Neural progenitor cell (in vitro differentiated cells): ENCODE measurements at places on chromosomes 5 and 9.
A peak's percentile ranks its signal among the peaks of the same experiment; 100 is the strongest.

DNA sequence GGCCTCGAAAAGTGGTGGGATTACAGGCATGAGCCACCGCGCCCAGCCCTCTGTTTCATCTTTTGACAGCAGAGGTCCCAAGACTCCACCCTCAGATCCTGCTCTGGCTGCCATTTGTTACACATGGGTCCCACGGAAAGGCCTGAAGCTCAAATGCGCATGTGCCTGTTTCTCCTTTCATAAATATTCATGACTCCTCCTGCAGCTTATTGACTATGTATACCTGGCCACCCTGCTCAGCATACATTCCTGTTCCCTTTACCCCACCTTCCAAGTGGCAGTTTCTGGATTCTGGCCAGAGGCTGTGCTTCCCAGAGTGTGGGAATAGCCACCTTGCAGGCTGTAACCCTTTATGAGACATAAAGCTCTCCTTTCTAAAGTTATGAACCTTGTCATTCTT, 46.5 kb downstream of the AUH start:
- no peak for DNase-seq

DNA sequence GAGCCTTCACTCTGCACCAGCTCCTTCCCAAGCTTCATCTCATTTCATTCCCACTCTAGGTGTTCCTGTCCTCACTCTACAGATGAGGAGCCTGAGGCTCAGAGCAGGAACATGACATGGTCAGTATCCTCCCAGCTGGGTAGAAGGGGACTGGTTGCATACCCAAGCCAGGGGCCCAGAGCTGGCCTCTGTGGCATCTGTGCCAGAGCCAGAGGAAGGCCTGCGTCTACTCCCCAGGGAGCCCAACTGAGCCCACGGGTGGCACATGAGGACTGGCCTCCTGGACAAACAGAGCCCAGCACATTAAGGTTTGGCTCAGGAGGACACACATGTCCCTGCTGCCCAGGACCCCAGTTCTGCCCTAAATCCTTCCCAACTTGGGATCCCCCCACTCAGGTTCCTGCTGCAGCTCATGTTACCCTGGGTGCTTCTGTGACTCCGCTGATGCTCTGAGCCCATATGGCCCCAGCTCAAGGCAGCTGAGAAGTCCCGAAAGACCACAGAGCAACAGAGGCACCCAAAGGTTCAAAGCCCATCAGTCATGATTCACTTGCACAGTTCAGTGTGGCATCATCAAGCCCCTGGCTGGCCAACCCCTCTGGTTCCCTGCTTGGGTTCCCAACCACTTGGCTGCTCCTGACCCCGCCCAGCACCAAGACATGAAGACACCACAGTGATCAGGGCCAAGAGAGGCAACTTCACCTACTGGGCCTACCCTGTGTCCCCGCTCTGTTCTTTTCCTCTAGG, 8.5 kb upstream of the NEURL1B start:
- DNase-seq, result no peak

GRCh38 chr9:121765021-121765950, 113.9 kb downstream of the DAB2IP start:
- no peak for DNase-seq

- DNase-seq, result no peak
These were observed 413.6 kb upstream of the DAP start for GRCh38 chr5:11174591-11174990.

- peak; percentile 1 for DNase-seq
These were observed 68.5 kb downstream of the LMX1B start for GRCh38 chr9:126682113-126682810.

DNA sequence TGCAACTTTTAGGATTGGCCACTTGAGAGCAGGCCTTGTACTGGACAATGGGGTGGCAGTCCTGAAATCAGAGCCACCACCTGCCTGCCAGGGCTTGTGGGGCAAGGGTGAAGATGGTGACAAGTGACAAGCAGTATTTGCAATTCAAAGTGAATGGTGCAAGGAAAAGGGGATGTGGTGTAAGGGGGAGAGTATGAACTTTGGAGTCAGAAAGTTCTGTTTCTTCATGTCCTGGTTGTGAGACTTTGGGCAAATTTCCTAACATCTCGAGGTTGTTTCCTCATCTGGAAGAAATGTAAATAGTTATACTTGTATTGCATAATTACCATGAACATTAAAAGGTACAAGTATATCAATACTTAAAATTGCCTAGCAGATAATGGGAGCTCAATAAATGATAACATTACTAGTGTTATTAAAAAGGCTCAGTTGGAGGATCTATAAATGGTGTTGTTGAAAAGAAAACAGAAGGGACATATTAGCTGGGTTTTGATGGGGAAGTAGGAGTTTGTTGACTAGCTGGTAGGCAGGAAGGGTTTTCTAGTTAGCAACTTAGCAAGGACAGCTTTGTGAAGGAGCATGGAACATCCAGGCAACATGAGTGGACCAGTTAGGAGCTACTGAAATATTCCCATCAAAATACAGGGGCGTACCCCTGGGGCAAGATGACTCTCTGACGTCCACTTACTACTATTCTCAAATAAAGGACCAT, 21.3 kb upstream of the MEGF9 start:
- DNase-seq, result no peak

- no peak for DNase-seq
These were observed 93.5 kb downstream of the RGS3 start for GRCh38 chr9:113556877-113557593.

DNA sequence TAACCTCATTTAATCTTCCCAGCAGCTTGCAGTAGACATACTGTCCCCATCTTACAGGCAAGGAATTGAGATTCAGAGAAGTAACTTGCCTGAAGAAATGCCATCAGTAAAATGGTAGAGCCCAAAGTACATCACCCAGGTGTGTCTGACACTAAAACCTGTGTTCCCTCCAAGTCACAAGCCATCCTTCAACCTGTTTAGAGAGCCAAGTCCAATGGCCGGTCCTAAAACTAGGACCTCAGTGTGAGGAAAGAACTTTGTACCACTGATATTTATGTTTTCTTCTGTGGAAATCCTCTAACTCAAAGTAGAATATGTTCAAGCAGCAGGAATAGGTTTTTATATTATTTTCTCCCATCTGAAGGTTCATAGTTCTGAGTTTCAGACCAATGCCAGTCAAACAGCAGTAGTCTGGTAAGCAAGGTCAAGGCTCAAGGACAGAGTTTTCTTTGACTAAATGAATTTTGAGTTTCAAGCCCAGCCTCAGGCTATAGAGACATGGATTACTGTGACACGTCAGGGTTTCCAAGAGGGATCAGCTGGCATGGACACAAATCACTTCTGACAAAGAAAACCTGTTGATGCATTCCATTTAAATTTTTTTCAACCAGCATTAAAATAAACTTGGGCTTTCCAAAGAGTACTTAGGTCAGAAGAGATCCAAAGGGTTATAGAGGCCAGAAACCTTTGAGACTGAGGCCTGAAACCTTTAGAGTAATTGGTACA, 80.9 kb upstream of the PLPP6 start:
- no peak for DNase-seq

DNA sequence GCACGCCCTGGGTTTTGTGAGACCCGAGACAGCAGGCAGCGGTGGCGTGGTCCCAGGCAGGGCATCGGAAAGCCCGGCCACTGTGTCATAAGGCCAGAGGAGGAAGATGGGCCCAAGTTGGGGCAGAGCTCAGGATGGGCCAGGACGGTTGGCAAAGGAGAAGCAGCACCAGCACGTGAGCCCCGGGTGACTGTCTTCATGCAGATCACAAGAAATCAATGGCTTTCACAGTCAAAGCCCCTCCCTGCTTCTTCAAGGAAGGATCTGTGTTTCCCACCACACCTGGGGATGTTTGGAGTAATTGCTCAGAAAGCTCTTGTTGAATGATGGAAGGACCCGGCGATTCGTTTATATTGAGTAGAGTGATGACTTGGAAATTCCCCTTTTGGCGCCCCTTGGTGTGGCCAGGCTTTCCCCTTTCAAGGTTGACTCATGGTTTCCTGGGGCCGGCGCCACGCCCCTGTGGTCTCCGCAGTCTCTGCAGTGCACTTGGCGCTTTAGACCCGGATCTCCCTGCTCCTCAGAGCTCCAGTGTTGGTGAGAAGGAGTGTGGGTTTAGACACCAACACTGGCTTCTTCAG, 52.1 kb downstream of the IL31RA start:
- DNase-seq, result no peak

DNA sequence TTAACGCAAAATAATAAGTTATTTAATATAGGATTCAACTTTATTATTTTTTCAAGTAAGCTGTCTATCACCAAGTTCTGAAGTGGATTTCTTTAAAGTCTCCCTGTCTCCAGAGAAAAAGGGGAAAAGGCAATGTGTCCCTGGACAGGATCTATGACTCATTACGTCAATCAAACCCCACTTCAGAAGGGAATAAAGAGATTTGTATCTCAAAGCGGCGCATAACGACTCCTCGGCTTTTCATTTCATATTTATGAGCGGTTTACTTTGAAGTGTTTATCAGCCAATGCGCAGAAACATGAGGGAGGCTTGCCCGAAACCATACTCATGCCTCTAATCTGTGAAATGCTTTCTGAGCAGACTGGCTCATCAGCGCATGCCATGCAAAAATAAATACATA, 938.6 kb upstream of the WWC1 start:
- DNase-seq, result no peak

- peak; percentile 93 for DNase-seq
These were observed at the start of gene PAIP1 for GRCh38 chr5:43556857-43557542. Gene PAIP1, minus strand, starts transcription at chr5:43557077. Its CDS starts 231 bp downstream, at chr5:43556846.

GRCh38 chr9:116471093-116471906, 215.8 kb upstream of the TRIM32 start:
- DNase-seq, result peak; percentile 87

DNA sequence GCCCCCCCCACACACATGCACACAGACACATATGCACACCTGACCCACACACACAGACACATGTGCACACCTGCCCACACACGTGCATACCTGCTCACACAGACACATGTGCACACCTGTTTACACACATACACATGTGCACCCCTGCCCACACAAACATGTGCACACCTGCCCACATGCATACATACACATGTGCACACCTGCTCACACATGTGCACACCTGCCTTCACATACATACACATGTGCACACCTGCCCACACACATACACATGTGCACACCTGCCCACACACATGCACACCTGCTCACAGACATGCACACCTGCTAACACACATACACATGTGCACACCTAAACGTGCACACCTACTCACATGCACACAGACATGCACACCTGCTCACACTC, 147.0 kb upstream of the FOXD4L5 start:
- no peak for DNase-seq

DNA sequence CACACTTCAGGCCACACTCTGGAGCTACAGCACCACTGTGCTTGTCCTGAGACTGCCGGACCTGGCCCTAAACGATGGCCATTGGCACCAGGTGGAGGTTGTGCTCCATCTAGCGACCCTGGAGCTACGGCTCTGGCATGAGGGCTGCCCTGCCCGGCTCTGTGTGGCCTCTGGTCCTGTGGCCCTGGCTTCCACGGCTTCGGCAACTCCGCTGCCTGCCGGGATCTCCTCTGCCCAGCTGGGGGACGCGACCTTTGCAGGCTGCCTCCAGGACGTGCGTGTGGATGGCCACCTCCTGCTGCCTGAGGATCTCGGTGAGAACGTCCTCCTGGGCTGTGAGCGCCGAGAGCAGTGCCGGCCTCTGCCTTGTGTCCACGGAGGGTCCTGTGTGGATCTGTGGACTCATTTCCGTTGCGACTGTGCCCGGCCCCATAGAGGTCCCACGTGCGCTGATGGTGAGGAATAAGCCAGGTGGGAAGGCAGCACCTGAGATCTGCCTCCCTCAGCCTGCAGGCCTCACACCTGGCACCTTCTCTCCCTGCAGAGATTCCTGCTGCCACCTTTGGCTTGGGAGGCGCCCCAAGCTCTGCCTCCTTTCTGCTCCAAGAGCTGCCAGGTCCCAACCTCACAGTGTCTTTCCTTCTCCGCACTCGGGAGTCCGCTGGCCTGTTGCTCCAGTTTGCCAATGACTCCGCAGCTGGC, 14.7 kb downstream of the CRB2 start:
- no peak for DNase-seq

DNA sequence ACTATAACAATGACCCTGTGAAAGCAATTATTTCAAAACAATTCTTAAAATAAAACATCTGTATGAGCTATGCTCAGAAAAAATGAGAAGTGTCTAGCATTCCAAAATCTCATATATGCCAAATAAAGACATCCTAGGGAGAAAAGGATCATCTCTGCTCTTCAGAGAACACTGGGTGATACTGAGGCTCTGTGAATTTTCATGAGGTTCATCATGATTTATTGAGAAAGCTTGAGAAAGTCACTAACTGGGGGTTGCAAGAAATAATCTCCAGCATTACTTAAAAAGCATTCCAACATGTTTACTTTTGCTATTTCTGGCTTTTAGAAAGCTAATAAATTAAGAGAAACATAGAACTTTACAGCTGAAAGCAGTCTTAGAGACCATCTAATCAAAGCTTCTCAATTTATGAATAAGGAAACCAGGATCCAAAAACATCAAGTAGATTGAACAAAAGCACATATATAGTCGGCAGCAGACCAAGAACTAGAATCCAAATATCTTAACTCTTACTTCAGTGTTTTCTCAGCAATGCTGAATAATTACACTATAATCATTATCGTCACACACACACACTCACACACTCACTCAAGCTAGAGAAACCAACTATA, 372.8 kb downstream of the NR2F1-AS1 start:
- no peak for DNase-seq

DNA sequence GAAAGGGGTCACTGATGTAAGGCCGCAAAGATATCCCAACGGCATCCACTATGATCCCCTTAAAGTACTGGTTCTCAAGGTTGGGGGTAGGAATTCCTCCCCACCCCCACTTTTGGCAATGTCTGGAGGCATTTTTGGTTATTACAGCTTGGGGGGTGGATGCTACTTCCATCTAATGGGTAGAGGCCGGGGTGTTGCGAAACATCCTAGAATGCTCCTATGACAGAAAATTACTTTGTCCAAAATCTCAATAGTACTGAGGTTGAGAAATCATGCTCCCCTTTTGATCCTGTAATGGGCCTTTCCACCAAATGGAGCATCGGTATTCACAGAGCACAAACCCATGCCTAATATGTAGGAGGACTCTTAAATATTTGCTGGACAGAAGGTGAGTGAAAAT, 20.8 kb upstream of the TCERG1 start:
- no peak for DNase-seq

DNA sequence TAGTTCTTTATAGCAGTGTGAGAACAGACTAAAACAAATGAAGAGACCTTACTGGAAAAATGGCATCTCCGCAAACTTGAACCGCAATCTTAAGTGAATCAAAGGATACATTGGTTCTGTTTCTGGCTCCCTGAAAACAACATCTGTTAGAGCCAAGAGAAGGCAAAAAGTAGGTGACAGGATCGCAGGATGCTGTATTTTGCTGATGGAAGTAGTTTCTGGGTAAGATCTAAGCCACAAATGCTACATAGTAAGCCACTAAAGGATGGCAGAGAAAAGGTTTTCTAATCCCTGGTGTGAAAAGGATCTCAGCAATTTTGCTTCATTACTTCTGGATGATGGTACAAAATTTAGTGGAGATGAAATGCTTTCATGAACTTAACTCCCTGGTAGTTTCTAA, 63.3 kb upstream of the HTR4 start:
- no peak for DNase-seq

DNA sequence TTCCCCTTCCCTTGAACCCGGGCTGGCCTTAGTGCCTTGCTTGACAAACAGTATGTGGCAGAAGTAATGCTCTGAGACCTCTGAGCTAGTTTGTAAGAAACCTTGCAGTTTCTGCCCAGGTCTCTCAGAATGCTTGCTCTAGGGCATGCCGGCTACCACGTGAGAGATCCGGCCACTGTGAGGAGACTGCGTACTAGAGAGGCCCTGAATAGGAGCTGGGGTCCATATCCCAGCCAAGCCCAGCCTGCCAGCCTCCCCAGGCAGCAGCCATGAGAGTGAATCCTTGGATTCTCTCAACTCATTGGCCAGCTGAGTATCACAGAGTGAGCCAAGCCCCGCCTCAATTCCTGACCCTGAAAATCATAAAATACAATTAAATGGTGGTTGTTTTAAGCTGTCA, 16.0 kb upstream of the COL15A1 start:
- peak; percentile 12 for DNase-seq
